Activated T-cell treated with anti-CD3 and anti-CD28 coated beads for 1 hour (primary cell): ENCODE measurements at places on chromosomes 7 and 10.

- DNase-seq = no peak
Observed at GRCh38 chr10:119022846-119023552, 6.5 kb upstream of the NANOS1 start.

DNA sequence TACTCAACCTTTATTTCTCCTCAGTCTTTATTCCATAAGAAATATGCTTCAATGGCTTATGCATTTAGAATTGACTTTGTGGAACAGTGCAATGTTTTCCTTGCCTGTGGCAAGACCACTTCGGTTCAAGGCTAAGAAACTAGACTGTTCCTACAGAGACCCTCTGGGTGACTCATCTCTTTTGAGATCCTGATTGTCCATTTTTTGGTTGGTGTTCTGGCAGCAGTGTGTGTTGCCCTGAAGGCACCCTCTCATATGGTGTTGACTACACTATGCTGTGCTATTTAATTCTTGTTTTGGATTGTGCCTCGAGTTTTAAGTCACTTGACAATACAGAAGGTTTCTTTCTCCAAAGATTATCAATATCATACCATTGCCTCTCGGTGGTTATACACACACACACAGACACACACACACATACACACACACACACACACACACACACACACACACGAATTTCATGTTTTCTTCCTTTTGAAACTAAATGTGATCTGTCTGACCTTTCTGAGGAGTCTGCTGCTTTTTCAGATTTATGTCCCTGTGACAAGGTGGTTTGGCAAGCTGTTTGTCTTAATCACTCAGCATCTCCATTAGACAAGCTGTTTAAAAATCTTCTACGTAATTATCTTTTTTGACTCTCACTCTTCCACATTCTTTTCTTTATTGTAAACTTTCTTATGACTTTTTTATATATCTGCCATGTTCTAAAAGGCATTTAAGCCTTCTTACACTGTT lies 187.2 kb downstream of the VTI1A start:
- DNase-seq = no peak

DNA sequence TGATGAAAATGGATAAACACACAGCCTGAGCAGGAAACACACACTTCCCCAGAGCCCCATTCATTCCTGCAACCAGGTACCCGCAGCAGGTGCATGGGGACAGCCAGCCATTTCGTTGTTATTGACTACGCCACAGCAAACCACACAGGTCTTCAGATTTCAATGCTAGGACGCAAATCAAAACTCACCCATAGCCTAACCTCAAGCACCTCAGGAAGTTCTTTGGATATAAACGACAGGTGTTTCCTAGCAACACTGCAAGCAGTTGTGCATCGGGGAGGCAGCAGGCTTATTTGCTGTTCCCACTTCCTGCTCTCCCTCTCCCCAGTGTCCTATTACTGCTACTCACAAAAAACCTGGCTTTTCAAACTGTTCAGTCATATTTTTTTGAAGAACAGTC lies 176.5 kb upstream of the FRMD4A start:
- no peak for DNase-seq

DNA sequence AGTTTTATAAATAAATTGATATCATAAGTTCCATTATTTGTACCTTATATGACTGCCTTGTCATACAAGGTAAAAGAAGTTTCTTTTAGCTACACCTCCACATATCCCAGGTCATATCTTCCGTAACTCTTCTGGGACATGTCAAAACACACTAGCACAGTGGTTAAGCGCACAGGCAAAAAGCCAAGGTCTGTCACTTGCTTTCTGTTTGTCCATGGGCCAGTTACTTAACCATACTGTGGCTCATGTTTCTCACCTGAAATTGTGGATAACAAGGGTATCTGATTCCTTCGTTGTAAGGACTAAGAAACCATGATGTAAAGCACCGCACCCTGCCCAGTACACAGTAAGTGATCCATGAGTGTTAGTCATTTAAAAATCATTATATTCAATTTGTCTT lies 56.2 kb downstream of the SEMA3D start:
- no peak for DNase-seq

GRCh38 chr10:1365540-1366321 lies 309.5 kb downstream of the WDR37 start:
- DNase-seq = no peak

GRCh38 chr7:85021101-85021704 lies 165.7 kb downstream of the SEMA3D start:
- DNase-seq = no peak
